ENCODE measurements at places on chromosomes 4 and X.
A peak's percentile ranks its signal among the peaks of the same experiment; 100 is the strongest.

GRCh38 chr4:143399113-143399949 lies 62.7 kb downstream of the GAB1 start:
- DNase-seq = no peak

- DNase-seq = no peak
These were observed 13.0 kb downstream of the KLF3 start for GRCh38 chr4:38676986-38677385.

DNA sequence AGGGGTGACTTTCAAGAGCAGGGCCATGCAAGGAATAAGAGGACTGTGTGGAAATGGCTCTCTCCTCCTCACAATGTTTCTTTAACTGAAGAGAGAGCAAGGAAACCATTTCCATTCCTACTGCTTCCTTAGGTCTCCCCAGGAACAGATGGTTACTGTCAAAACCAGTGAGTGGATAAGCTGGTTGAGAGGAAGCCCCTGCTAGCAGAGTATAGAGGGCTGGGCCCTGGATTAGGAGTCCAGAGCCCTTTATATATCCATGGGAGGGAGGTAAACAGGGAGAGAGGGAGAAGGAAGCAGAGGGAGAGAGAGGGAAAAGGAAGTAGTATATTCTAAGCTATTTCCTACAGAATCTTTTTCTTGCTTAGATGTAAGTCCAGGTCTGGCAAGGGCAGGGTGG lies 43.8 kb upstream of the LAS1L start:
- no peak for DNase-seq

DNA sequence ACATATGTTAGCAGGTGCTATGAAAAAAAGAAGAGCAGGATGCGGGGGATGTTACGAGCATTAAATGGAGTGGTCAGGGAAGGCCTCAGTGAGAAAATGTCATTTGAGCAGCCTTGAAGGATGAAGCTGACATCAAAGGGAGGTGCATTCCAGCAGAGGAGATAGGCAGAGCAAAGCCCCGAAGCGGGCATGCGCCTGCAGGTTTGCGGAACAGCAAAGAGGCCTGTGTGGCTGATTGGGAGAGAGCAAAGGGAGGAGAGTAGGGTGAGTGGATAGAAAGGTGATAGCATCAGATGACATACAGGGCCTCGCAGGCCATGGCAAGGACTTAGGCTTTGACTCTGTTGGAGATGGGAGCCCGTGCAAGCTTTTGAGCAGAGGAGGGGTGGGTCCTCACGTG lies 95.4 kb upstream of the GPR50 start:
- no peak for DNase-seq

DNA sequence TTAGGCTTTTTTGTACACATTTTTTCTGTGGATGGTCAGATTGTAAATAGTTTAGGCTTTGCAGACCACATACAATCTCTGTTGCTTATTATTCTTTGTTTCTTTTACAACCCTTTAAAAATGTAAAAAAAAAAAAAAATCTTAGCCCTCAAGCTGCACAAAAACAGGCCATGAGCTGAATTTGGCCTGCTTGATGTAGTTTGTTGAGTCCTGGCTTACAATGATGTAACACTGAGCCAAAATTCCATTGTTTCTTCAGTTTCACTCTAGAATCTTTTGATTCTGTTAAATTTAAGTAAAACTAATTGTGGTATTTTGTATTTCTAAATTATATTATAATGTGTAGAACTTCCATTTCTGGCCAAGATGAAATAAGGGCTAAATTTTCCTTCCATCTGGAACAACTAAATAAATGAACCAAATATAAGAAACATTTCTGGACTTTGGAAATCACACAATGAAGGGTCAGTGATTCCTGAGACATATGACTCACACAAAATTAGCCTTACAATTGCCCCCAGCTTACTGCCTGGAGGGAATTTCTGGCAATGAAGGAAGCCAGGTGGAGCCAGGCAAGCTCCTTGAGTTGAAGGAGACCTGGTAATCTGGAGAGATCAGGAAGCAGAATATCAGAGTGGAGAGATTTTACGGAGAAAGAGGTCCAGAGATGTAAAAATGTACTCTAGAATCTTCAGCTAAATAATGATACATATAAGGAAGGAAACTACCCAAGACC lies 29.8 kb downstream of the IQCM start:
- DNase-seq = no peak

DNA sequence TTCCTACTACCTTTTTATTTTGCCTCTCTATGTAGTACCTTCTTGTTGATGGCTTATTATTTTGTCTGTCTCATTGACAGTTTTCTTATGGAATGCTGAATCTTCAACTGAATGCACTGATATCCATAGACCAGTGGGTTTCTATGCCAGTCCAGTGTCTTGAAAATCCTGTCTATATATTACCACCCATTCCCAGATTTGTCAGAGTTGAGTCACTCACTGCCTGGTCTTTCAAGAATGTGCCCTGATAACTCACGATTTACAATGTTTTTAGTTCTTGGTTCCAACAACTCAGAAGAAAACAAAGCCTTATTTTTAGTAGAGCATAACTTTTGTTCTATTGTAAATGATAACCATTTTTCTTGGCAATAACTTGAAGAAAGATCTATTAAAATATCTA lies 606.0 kb upstream of the PITX2 start:
- peak; percentile 61 for DNase-seq

DNA sequence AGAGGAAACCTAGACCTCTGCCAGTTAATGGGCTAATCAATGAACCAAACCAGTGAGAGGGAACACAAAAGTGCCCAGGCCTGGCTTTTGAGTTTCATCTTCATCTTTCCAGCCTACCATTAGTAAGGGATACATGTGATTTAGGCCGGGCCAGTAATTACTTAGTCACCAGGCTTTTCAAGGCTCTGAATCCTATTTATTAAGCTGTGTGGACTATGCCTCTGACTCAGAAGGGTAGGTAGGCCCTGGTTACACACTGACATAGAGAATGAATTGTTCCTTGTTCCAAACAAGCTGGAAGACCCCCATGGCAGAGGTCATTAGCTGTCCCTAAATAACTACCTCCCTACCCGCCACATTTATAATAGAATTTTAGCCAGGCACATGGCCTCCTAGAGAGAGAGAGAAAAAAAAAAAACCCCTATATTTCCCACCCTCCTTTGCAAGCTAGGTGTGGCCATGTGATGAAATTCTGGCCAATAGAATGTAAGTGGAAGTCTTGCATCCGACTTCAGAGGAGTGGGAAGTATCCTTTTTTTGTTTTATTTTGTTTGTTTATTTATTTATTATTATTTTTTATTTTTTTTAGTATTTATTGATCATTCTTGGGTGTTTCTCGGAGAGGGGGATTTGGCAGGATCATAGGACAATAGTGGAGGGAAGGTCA lies 112.3 kb upstream of the BCOR start:
- DNase-seq = no peak

DNA sequence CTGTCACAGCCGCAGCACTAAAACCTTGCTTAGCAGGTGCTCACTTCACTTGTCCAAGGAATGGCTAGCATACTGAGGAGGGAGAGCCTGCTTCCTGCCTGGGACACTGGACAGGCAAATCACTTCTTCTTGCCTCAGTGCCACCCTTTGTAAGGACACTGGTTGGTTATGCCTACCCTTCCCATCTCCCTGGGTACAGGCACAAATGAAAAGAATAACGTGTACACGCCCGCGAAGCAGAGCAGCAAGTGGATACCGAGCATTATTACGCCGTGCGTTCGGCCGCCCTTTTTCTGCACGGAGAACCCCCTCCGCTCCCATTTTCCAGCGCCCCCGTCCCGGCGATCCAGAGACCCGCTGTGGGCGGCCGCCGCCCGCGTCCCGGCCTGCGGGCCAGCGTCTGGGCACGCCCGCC lies 338 bp upstream of the KLHL2 start:
- no peak for DNase-seq

DNA sequence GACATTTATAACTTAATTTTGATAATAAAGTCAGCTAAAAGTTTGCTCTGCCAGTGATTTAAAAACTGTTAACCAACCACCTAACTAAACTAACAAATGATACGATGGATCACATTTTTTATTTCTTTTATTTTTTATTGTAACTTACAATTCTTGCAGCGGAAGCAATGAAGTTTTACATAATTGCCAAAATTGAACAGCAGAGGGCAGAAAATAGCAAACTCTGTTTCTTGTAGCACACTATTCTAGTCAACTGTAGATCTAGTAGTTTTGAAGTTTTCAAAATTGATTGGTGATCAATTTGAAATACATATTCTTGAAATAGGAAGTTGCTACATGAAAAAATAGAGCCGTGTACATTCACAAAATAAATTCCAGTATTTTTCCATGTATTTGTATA lies 2.8 kb upstream of the GRIA2 start:
- DNase-seq = peak; percentile 4

DNA sequence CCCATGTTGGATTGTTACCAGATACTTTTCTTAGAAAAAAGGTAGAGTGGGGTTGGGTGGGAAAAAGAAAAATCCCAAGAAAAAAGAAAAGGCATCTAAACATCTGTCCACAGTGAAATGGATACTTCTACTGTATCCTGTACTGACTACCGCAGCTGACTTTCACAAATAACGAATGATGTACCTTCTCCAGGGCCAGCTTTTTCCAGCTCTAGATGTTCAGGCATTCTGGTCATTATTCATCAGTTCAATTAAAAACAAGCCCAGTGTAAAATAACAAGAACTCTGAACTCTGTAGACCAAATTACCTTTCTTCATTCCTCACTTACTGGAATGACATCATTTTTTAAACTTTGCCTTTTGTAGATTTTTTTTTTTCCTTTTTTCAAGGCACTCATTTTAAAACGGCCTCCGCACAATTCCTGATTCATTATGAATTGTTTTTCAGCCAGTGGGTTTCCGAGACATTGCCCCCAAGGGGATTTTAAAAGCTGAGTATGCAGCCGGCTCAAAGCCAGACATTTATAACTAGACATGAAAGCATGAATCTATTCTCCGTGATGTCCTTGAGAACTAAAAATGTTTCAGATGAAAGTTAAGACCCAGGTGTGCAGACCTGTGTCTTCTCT lies 113.5 kb downstream of the PRKX start:
- DNase-seq = no peak

DNA sequence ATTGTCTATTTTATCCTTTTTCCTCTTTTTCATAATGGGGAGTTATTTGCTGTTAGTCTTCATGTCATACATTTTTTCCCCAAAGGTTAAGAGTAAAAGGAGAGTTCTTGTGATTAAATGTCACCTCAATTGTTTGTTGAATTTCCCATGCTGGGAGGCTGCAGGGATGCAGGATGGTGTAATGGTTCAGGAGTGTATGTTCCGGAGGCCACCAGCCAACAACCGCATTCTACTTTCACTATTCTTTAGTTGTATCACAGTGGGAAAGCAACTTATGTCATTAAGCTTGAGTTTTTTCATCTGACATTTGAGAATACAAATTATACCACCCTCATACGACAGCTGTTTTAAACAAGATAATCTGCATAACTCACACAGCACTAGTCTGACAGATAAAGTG lies 15.4 kb downstream of the AFP start:
- DNase-seq = no peak

- no peak for DNase-seq
These were observed 980 bp downstream of the AP1S2 start for GRCh38 chrX:15853586-15854079.

- no peak for DNase-seq
These were observed 18.4 kb upstream of the ANAPC4 start for GRCh38 chr4:25358515-25359275.

GRCh38 chr4:167032871-167033270 lies 201.4 kb downstream of the SPOCK3 start:
- no peak for DNase-seq

GRCh38 chr4:84726356-84726755 lies 143.4 kb downstream of the CDS1 start:
- no peak for DNase-seq

- no peak for DNase-seq
These were observed 657.7 kb downstream of the PDHA2 start for GRCh38 chr4:96497621-96498020.

- no peak for DNase-seq
These were observed 15.0 kb downstream of the CD40LG start for GRCh38 chrX:136662976-136663375.

DNA sequence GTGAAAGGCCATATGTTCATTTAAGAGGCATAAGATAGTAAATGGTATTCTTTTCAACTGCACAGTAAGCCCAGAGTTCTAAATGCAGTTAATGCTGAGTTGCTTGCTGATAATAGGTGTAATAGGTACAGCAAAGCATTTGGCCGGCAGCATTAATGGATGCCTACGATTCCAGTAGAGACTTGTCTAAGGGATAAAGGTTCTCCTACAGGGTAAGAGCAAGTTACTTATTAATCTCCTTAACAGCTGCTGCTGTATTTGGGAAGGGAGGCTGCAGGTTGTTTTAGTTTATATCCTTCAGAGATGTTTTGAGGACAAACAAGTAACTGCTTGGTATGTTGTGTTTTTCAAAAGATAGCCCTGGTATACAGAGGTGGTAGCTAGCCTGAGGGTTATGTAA lies 16.8 kb downstream of the TSPAN7 start:
- DNase-seq = no peak

DNA sequence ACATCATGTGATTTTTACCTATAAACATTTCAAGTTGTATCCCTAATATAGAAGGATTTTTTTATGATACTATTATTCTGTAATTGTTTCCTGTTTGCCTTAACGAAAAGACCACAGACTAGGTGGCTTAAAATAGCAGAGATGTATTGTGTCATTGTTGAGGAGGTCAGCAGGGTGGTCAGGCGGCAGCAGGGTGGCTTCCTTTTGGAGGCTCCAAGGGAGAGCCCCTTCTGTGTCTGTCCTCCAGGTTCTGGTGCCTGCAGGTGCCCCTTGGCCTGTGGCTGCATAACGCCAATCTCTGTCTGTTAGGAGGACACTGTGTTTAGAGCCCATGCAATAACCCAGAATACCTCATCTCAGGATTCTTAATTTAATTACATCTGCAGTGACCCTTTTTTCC lies 118.1 kb downstream of the TBL1X start:
- DNase-seq = no peak

GRCh38 chrX:46117234-46117633 lies 428.0 kb downstream of the ZNF674 start:
- no peak for DNase-seq

GRCh38 chrX:11533199-11533651 lies 132.5 kb downstream of the ARHGAP6 start:
- peak; percentile 76 for DNase-seq

DNA sequence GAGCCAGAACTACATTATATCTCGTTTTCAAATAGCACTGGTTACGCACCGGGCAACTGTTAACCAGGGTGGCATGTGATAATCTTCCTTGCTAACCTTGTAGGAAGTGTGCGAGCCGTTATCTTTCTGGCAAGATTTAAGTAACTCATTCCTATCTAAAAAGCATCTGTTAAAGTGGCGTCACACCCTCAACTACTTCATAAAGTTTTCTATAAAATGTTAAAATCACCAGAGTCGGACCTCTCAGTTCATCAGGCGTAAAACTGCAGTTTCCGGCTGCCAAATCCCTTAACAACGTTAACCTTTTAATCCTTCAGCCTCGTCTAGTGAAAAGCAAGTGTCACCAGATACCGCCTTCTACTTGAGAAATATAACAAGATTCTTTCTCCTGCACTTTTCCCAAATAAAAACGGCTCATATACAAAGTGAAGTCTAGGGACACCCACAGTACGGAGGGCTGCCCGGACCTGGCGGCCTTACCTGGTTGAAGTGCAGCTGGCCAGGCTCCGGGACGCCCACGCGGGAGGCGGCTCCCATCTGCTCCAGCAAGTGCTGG lies 1.2 kb downstream of the SLC39A8 start:
- DNase-seq = no peak

Data from RCC 7860 (cell line).